ENCODE measurements at places on chromosomes 13 and 19.

- no peak for DNase-seq
These were observed 23.0 kb upstream of the LAMP1 start for GRCh38 chr13:113273851-113274590.

DNA sequence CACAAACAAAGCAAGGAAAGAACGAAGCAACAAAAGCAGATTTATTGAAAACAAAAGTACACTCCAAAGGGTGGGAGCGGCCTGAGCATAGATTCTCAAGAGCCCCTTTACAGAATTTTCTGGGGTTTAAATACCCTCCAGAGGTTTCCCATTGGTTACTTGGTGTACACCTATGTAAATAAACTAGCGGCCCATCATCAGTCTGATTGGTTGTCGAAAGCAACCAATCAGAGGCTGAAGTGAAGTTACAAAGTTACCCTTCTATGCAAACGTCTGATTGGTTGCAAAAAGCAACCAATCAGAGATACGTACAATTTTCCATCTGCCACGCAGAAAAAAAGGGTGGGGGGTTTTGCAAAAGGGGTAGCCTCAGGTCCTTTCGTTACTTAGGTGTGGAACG is 96.3 kb upstream of the UBAC2 start:
- no peak for DNase-seq

DNA sequence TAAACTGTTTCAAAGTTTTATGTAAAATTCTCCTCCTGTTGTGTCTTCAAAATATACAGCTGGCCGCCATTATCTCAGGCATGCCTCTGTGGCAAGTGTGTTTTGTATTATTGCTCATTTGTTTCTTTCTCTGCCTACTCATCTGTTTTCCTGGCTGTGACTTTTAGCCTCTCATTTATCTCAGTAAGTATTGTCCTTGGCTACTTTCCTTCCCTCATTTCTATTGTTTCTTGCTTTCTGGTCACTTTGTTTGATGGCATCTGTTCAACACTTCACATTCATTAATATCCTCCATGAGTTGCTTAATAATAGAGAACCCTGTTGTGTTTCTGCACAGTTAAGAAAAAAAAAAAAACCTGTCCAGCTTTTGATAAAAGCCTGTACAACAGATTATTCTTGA is 869.4 kb downstream of the PCDH17 start:
- DNase-seq = no peak

- no peak for DNase-seq
These were observed 6.6 kb upstream of the TEX101 start for GRCh38 chr19:43408043-43408442.

GRCh38 chr19:19033426-19034203 is at the start of the genes ARMC6 and SUGP2:
Gene ARMC6 (plus strand): TSS chr19:19033603. CDS start chr19:19034210, 607 bp downstream.
Gene SUGP2 (minus strand): TSS chr19:19033517. CDS start chr19:19031071, 2,446 bp downstream.
- peak; percentile 80 for DNase-seq

GRCh38 chr19:2333807-2334211 is 5.3 kb downstream of the SPPL2B start:
- no peak for DNase-seq

GRCh38 chr13:73001971-73002370 is 56.8 kb upstream of the KLF5 start:
- no peak for DNase-seq

DNA sequence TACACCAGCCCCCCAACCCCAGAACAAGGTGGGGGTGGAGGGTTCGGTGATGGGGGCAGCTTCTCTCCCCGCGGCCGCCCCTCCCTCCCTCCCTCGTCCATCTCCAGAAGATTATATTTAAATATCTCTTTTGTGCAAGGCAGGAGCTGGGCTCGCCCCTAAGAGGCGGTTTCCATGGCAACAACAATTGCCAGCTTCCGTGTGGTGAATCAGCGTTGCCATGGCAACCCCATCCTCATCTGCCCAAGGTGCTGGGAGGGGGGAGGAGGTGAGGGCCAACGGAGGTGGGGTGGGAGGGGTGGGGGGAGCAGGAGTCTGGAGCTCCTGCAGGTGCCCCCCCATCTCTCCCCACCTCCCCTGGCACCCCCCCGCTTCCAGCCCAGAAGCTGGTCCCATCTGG is 46.4 kb downstream of the CELF5 start:
- DNase-seq = peak; percentile 23

DNA sequence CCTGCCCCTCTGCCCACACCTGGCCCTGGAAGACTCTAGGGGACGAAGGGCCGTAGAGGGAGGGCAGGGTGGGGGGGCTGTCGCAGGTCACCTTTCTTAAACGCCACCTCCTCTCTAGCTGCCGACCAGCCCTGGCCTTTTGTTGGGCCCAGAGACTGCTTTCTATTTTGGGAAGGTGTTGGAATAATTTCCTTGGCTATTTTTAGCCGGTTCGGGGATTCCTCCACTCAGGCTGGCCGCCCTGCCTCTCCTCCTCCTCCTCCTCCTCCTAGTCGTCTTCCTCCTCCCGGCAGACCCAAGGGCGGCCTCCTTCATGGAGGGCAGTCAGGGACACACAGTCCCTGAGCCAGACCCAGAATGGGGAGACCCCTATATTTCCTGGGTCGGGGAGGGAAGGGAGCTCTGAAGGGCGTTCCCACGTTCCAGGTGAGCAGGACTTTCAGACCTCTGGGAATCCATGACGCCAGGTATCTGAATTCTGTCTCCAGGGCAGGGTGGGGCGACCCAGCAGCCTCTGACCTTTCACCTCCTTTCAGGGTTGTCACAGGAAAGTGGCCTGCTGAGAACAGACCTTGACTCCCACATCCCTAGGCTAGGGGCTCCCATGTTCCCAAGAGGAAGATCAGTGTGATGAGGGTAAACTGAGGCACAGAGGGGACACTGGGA is 19.9 kb downstream of the GADD45B start:
- no peak for DNase-seq

DNA sequence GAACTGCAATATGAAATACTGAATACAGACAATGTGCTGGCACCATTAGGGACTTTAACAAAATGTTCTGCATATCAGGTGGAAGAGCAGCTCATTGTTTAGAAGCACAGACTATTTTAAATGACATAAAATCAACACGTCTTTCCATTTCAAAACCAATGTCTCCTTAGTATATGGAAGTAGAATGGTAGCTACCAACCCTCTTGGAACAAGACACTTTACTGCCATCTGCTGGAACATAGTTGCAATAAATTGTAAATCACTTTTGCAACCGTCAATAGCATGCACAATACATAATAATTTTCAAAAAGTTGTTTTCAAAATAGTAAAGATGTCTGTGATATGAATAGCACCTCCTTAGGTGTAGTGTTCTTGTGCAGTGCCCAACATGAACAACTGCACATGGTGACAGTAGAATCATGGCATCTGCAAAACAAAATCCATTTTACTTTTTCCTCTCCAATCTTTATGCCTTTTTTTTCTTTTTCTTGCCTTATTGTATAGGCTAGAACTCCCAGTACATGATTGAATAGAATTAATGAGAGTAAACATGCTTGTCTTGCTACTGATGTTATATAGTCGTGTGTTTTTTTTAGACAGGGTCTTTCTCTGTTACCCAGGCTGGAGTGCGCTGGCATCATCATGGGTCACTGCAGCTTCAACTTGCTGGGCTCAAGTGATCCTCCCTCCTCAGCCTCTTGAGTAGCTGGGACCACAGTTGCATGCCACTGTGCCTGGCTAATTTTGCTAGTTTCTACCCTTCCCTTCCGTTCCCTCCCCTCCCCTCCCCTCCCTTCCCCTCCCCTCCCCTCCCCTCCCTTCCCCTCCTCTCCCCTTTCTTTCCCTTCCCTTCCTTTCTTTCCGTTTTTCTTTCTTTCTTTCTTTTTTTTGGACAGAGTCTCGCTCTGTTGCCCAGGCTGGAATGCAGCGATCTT is 7.8 kb upstream of the LYPD5 start:
- no peak for DNase-seq

DNA sequence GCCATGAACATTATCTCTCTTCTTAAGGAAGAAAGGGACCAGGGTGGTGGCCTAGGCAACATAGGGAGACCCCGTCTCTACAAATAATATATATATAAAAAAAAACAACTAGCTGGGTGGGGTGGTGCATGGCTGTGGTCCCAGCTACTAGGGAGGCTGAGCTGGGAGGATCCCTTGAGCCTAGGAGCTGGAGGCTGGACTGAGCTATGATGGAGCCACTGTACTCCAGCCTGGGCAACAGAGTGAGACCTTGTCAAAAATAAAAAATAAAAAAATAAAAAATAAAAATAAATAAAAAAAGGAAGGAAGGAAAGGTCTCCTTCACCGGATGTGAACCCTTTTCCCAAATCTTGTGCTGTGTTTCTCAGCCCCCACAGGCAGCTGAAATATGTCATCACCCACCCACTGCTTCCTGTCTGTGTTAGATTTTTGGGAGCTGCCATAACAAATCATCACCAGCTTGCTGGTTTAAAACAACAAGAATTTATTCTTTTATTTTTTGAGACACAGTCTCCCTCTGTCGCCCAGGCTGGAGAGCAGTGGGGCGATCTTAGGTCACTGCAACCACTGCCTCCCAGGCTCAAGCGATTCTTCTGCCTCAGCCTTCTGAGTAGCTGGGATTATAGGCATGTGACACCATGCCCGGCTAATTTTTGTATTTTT is 9.5 kb upstream of the TSPAN16 start:
- no peak for DNase-seq

DNA sequence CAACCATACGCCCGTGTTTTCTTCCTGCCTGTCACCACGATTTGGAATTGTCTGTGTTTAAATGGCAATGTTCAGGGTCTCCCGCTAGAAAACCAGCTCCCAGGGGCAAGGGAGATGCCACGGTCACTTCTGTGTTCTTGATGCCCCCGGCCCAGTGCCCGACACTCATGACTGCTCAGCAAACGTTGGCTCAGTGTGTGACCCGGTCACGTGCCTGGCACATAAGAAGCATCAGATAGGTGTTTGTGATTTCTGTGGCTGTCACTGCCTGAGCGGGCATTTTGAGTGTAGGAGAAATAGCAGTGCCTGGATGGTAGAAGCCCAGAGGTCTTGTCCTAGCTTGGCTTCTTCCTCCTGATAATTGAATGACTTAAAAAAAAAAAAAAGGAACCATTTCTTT is 15.5 kb downstream of the HDGFL2 start:
- no peak for DNase-seq

- DNase-seq = no peak
These were observed 67.9 kb upstream of the ITM2B start for GRCh38 chr13:48165063-48165462.

- DNase-seq = no peak
These were observed 24.6 kb upstream of the GARRE1 start for GRCh38 chr19:34229721-34230120.

GRCh38 chr13:87130423-87130822 is 540.7 kb upstream of the SLITRK5 start:
- no peak for DNase-seq

DNA sequence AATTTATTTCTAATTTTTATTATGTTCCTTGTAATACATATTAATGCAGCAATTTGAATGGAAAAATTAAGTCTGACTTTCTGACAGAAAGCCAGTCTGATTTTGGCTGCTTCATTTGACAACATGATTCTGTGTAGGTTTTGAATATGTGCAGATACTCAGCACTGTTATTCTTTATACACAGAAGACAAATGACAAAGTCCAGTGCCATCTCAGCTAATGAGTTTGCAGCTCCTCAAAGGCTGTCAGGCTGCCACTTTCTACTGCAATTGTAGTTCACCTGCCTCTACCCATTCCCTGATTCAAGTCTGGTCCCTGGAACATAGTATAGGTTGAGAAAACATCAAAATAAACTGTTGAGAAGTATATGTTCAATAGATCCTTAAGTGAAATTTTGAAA is 2.9 kb upstream of the CHAMP1 start:
- DNase-seq = no peak

DNA sequence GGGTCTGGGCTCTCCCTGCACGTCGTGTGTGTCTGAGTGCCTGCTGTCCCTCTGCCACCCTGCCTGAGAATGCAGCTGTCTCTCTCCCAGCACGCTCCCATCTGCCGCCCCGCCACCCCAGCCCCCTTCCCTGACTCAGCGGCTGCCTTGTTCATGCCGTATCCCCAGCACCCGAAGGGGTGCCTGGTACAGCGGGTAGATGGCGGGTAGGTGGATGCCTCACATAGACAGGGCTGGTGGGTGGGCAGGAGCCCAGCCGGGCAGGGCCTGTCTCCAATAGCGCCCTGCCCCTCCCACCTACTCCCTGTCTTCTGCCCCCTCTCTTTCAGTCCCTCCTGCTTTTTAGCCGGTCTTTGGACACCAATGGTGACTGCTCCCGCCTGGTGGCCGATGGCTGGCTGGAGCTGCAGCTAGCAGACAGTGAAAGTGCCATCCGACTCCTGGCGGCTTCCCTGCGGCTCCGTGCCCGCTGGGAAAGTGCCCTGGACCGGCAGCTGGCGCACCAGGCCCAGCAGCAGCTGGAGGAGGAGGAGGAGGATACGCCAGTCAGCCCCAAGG is 30.3 kb downstream of the DHX34 start:
- DNase-seq = no peak

DNA sequence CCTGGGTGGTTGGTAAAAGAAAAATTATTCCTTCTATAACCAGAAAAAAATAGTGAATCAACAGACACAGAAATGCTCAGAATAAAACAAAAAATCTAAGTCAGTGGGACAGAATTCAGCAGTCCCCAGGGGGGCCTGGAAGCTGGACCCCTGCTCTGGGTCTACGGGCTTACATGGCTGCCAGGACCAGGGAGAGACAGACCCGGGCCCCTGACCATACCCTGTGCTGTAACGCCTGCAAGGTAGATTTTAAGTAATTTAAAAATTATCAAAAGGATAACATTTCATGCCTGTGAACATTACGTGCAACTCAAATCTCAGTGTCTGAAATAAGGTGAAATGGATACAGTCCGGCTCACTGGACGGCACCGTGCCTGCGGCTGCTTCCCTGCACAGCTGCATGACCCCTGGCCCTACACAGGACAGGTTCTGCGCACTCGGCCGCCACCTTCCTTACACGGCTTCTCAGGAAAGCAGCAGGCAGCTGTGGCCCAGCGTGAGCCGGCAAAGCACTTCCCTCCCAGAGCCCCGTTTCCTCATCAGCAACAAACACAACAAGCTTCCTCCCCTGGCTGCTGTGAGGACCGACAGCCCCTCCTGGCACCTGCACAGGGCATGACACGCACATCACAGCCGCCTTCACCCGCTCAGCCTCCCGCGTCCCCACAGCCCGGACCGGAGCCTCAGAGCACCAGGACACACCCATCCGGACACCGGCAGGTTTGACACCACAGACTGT is 22.2 kb downstream of the RASA3 start:
- peak; percentile 58 for DNase-seq

DNA sequence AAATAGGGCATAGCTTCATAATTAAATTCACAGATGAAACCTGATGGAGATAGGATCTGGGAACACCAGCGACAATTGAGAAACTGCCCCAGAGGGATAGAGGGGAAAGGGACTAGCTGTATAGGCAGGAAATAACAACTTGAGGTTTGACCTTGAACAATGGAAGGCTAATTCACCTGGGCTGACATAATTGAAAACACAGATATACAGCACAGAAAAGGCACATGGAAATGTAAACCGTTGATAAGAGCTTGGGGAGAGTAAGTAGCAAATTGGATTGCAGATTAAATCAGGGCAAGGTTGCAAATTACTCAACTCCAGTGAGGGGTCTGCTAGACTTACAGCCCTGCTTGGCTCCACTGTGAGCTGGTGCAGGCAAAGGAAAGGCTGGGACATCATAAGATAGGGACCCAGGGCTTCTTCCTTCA is 246.7 kb downstream of the DLEU7 start:
- no peak for DNase-seq
